Stimulated activated CD8-positive, alpha-beta memory T cell treated with anti-CD3 and anti-CD28 coated beads, Interleukin-4, amount 100 ng/mL, for 1 hour (primary cell): ENCODE measurements at places on chromosomes 4 and X.

GRCh38 chr4:152269448-152270191, 266.3 kb downstream of the FBXW7 start:
- no peak for DNase-seq

GRCh38 chr4:46934726-46935125, 25.7 kb upstream of the COX7B2 start:
- DNase-seq = no peak

DNA sequence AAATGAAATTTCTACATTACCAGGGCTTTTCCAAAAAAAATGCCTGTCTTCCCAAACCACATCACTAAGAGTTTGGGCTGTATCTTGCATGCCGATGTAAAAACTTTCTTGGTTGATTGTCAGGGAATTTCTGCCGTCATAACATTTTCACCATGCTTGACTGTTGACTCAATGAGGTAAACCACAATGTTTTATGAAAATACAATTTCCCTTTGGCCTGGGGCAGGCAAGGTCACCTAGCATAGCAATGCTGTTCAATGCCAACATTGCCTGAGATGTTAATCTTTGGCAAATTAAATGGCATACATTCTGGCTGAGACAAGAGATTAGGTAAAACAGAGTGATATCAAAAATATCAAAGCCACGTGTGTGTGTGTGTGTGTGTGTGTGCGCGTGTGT, 137.1 kb upstream of the TBL1X start:
- DNase-seq = no peak

- no peak for DNase-seq
Observed at GRCh38 chr4:165855191-165855590, 17.8 kb upstream of the TLL1 start.

- DNase-seq = no peak
Observed at GRCh38 chr4:151896880-151897279, 136.1 kb upstream of the GATB start.

DNA sequence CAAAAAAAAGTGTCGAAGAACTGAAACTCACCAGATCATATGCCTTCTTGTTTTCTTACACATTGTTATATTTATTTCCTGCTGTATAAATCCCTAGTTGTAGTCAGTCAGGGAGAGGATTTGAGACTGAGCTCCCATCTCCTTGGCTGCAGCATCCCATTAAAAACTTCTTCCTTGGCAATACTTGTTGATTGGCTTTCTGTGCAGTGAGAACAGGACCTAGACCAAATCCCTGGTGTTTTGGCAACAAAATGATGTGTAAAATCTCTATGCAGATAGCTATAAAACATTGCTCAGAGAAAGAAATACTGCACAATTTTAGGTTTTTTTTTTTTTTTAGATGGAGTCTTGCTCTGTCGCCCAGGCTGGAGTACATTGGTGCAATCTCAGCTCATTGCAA, 47.9 kb downstream of the TRIML1 start:
- no peak for DNase-seq

DNA sequence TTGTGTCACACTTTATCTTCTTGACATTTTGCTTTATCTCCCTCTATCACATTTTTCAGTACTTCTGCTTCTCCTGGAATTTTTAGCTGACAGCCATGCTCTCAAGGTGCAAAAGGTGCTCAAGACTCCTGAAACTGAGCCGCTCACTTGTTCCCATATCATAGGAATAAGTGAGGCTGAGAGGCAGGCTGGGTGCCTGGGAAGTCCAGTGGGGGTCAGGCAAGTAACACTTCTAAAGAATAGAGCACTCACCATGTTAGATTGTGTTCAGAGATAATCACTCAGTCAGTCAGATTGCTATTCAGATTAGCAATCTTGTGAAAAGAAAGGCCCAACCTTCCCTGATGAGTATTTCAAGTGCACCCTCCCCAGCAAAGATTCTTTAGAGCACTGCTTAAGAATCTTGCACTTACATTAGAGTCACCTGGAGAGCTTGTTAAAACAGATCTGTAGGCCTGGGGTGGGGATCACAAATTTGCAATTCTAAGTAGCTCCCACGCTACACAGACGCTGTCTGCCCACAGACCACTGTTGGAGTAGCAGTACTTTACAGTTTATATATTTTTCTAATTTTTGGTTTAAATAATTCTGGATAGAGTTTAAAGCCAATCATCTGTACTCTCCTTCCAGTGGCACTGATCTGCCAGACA, 23.1 kb upstream of the LRAT start:
- DNase-seq = no peak

DNA sequence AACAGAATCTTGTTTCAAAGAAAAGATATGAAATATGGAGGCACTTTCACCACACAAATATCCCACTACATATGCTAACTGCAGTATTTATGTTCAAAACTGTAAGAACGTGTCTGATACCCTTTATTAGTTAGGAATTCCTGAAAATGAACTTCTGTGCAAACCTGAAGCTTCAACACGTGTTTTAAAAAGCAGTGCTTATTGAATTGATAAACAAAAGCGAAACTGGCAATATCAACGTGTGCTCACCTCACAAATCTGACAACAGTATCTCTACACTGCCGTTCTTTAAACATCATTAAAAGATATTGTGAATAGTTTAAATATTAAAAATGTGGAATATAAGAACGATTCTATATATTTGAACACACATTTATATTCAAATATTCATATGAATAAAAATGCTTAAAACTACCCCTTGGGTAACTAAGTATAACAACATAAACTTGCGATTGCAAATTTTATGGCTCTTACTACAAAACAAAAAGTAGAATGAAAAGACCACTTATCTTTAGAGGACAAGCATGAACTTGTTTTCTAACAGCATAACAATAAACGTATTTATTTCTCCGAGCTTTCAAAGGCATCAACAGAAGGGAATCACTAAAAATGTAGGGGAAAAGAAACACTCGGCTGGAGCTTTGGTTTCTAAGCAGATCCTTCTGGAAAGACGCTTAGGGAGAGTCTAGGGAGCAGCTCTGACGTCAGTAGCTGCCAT, at the start of gene LRP2BP:
TSS of gene LRP2BP (minus strand) at position 687 of the 718 bp plus-strand sequence. CDS start 17,738 bp downstream, outside the sequence.
- DNase-seq = no peak

DNA sequence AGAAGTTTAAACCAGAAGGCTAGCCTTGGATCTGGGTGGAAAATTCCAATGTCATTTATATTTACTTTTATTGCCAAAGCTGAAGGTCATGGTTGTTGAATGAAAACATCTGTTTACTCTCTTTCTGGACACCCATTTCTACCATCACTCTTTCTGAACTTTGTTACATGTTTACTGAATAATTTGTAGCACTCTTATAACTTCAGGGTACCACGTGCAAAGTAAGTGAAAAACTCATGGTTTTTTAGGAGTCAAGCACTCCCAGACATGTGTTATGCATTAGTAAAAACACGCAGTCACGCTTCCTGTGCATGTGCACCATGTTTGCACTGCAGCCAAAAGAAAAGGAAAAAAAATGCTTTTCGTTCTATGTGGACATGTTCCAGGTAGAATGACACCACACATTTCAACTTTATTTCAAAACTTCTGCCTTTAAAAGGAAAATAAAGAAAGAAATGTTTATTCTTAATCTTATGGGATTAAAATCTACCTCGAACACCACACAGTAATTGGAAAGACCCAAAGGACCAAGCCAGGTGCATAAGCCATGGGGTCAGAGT, 31.4 kb upstream of the ADH1C start:
- no peak for DNase-seq

DNA sequence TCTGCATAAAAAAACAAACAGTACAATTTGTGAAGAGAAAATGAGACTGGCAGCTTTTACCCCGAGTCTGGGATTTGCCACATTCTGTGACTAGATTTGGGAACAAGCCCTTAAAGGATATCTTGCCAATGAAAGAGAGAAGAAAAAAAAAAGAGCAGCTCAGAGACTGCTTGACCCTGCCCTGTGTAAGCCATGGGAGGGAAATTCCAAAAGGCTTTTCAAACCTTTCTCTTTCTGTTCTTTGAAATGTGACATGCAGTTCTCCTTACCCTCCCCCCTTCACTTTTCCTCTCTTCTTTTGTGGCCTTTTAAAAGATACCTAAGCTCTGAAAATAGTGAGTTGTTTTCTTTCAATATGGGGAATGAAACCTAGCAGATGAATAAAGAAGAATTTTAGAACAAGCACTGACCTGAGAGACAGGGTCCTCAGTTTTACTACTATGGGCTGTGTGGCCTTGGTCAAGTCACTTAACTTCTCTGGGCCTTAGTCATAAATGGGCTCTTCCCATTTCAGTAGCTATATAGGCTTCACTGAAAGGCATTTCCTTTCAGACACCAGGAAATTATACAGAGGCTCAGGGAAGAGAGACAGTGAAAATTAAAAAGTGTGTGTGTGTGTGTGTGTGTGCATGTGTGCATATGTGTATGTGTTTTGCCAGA, 5.1 kb downstream of the CCDC160 start:
- DNase-seq = no peak

DNA sequence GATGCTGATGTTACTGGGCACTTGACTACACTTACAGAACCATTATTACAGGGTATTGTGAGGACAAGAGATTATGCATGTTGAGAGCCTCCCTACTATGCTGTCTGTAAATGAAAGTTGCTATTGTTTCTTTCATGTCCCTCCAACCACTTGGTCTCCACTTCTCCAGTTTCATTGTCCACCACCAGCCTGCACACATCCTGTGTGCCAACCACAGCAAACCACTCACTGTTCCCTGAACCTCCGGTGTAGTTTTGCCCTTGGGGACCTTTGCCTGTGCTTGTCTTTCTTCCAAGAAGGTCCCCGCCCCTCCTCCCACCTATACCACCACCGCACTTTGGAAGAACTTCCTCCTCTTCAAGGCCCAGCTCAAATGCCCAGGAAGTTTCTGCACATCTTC, 43.1 kb upstream of the AFF2 start:
- DNase-seq = no peak

- DNase-seq = no peak
Observed at GRCh38 chrX:133530960-133531359, 115.7 kb upstream of the GPC4 start.

GRCh38 chrX:38336538-38337240, 9.4 kb upstream of the RPGR start:
- no peak for DNase-seq

DNA sequence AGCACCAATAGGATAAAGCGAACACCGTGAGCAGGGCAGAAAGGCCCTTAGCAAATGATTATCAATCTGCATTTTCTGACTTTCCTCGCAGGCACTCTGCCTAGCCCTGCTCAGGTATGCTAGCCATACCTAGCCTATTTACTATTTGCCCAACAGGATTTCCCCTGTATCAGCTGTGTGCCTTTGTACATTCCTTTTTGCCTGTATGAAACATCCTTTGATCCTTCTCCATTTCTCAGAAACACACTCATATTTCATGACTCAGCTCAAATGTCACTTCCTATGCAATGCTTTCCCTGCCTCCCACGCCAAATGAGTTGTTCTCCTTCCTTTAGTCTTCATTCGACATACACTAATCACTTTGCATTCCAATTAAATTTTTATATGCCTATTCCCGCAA, 37.2 kb downstream of the PCDH7 start:
- DNase-seq = no peak

GRCh38 chr4:53579826-53580225, 11.5 kb downstream of the LNX1 start:
- DNase-seq = no peak

GRCh38 chrX:1391370-1391706, 575 bp downstream of the SLC25A6 start:
- DNase-seq = peak; percentile 80

- no peak for DNase-seq
Observed at GRCh38 chrX:20593402-20593801, 326.7 kb upstream of the RPS6KA3 start.

GRCh38 chrX:153903238-153903980, 1.1 kb upstream of the AVPR2 start:
- DNase-seq = no peak

DNA sequence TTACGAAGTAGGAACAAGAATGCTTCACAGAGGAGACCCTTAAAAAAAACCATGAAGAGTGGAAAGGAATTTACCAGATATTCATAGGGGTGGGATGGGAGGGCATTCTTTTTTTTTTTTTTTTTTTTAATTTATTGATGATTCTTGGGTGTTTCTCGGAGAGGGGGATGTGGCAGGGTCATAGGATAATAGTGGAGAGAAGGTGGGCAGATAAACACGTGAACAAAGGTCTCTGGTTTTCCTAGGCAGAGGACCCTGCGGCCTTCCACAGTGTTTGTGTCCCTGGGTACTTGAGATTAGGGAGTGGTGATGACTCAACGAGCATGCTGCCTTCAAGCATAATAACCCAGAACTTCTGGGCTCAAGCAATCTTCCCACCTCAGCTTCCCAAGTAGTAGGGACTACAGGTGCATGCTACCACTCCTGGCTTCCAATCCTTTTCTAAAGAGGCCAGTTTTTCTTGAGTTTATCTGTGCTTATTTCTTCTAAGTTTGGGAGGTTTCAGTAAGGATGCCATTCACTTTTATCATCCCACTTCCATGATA, 65.9 kb upstream of the OGT start:
- DNase-seq = no peak

- no peak for DNase-seq
Observed at GRCh38 chr4:163949976-163950601, 455.6 kb downstream of the TMA16 start.
